Left ventricle myocardium inferior (tissue), 1 donor: ENCODE measurements at places on chromosomes 4 and X. TPM values are rescaled to one million over a fixed set of nuclear protein-coding genes. Genes with fewer than 3 reads are reported as not detected.
A peak's percentile ranks its signal among the peaks of the same experiment; 100 is the strongest.

The GPR82 gene
- total RNA-seq, result 0.19 TPM

- no peak for DNase-seq
Measured at GRCh38 chr4:153788051-153788412, 851 bp downstream of the SFRP2 start.

DNA sequence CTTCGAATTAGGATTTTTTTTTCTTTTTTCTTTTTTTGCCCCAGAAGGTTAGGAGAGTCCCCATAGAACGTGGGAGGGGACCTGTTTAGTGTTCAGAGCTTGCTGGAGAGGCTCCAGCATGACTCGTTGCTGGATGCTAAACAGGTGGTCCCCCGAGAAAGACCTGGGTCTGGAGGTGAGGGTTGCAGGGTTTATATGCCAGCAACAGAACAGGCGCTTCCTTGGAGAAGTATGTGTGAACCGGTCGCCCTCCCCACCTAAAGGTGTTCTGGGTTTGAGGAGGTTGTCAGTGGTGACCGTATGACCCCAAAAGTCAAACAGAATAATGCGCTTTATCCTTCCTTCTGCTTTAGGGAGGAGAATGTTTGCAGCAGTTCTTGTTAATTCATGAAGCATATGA is 52.1 kb upstream of the SHOX start:
- no peak for DNase-seq

The FDCSP gene
- total RNA-seq, result not detected

The GPR34 gene
- 6.2 TPM for total RNA-seq

DNA sequence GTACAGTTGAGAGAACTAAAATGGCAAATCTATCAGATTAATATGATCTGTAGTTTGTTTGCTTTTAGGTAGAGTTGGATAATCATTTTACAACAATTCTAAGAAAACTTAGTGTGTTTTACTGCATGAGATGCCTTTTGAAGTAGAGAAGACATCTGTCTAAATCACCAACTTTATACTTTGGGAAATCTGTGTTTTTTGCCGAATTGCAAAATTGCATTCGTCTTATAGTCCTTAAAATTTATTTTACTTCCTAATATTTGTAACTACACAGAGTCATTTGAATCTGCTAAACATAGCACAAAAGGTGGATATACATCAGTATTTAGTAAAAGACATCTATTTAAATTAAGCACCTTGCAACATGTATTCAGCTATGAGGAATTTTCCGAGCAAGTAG is 100.0 kb downstream of the CCSER1 start:
- no peak for DNase-seq

GRCh38 chrX:1106478-1107210 is 105.8 kb downstream of the CRLF2 start:
- DNase-seq, result no peak

The FRMD7 gene
- 0.14 TPM for total RNA-seq

The DHX15 gene
- total RNA-seq, result 50.7 TPM

The SPIN2A gene
- 0.22 TPM for total RNA-seq

- DNase-seq, result no peak
Measured at GRCh38 chr4:116847616-116848015, 237.8 kb downstream of the TRAM1L1 start.

The EDA gene
- 7.3 TPM for total RNA-seq

- no peak for DNase-seq
Measured at GRCh38 chr4:1996866-1997611, 11.7 kb downstream of the NELFA start.

GRCh38 chrX:45143455-45143854 is 57.2 kb downstream of the DIPK2B start:
- no peak for DNase-seq

The UNC5C gene
- total RNA-seq, result 2.0 TPM

GRCh38 chrX:45632506-45632905 is 431.8 kb upstream of the DIPK2B start:
- no peak for DNase-seq

GRCh38 chr4:84965553-84966381 is 723 bp downstream of the WDFY3 start:
- peak; percentile 48 for DNase-seq

DNA sequence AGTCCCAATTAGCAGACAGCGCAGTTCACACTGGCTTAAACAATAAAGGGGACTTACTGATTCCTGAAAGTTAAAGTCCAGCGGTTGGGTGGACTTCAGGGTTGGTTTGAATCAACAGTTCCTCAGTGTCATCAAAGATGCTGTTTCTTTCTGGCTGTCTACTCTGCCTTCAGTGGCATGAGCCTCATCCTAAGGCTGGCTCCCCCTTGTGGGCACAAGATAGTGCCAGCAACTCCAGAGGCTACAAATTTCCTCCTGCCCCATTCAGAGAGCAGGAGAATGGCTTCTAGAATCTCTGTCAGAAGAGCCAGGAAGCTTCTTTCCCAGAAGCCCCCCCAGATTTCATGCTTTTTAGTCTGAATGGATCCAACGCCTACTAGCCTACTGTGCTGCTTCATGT is 82.4 kb upstream of the MTM1 start:
- DNase-seq, result peak; percentile 22

The FGF2 gene
- 4.1 TPM for total RNA-seq

GRCh38 chr4:42673082-42673425 is 16.1 kb upstream of the ATP8A1 start:
- peak; percentile 28 for DNase-seq

- DNase-seq, result no peak
Measured at GRCh38 chr4:8840006-8840793, 31.4 kb downstream of the HMX1 start.

The NSG1 gene
- total RNA-seq, result 14.3 TPM

DNA sequence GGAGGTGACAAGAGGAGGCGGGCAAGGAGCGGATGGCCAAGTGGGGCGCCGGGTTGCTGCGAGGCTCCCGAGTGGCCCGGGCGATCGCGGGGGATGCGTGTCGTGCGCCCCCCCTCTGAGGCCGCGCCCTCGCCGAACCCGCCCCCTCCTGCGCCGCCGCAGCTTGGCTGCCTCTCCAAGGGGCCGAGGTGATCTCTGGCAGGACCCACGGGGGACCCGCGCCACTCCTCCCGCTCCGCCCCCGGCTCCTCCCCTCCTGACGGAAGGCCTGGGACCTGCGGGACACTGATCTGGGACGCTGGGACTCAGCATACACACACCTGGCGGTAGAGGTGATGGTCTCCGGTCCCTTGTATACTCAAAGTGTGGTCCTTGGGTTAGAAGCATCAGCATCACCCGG is 21.9 kb upstream of the FAM47C start:
- no peak for DNase-seq

DNA sequence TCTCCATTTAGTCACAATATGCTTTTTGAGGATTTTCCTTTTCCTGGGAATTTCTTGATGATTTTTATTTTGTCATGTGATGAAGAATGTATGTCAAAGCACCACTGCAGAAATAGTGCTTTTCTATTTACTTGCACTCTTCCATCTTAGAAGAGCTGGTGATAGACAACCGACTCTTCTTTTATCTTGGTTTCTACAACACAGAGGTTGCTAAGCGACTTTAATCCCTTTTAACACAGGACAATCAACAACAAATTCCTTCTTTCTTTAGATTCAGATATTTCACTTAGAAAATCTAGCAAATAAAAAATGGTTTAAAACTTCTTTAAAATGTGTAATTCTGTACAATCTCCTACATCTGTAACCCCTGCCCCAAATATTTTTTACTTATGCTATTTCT is 34.6 kb downstream of the TET2 start:
- DNase-seq, result no peak

GRCh38 chr4:54937501-54937900 is 187.9 kb downstream of the KDR start:
- DNase-seq, result no peak

The NMU gene
- total RNA-seq, result not detected

GRCh38 chr4:36328130-36328529 is 46.7 kb downstream of the DTHD1 start:
- DNase-seq, result no peak

- no peak for DNase-seq
Measured at GRCh38 chrX:11364835-11365234, 71.6 kb downstream of the AMELX start.

The TAF7L gene
- total RNA-seq, result 0.08 TPM

GRCh38 chr4:21879187-21879586 is 69.4 kb downstream of the KCNIP4 start:
- DNase-seq, result no peak

DNA sequence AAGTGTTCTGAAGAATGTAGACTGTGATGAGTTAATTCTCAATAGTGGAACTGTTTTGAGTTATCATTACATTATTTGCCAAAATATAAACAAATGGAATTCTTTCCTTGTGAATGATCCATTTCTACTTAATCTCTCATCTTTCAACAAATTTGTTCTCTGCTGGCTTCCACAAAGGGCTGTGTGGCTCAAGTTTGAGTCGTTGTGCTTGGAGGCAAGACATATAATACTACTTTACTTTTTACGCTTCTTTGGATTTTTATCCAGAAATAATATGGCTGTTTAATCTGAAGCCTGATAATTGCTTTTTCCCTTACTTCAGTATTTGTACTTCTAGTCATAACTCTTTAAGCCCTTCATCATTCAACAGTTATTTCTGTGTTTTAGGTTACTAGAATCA is 169.5 kb downstream of the ARHGAP10 start:
- DNase-seq, result no peak

The FMR1NB gene
- not detected for total RNA-seq

The SPATA4 gene
- total RNA-seq, result 0.55 TPM

The LRIT3 gene
- not detected for total RNA-seq

The MAPK10 gene
- 4.0 TPM for total RNA-seq

The TMPRSS11B gene
- total RNA-seq, result not detected

The ANKRD50 gene
- total RNA-seq, result 5.5 TPM

The SPANXN5 gene
- not detected for total RNA-seq

- DNase-seq, result no peak
Measured at GRCh38 chr4:54227256-54228055, 1.6 kb upstream of the PDGFRA start.

The MMRN1 gene
- total RNA-seq, result 2.4 TPM

The GUCY1A1 gene
- total RNA-seq, result 43.0 TPM

- DNase-seq, result no peak
Measured at GRCh38 chr4:104493081-104493831, 1.4 kb downstream of the CXXC4 start.

The GAB1 gene
- total RNA-seq, result 87.1 TPM

The IL2 gene
- not detected for total RNA-seq

DNA sequence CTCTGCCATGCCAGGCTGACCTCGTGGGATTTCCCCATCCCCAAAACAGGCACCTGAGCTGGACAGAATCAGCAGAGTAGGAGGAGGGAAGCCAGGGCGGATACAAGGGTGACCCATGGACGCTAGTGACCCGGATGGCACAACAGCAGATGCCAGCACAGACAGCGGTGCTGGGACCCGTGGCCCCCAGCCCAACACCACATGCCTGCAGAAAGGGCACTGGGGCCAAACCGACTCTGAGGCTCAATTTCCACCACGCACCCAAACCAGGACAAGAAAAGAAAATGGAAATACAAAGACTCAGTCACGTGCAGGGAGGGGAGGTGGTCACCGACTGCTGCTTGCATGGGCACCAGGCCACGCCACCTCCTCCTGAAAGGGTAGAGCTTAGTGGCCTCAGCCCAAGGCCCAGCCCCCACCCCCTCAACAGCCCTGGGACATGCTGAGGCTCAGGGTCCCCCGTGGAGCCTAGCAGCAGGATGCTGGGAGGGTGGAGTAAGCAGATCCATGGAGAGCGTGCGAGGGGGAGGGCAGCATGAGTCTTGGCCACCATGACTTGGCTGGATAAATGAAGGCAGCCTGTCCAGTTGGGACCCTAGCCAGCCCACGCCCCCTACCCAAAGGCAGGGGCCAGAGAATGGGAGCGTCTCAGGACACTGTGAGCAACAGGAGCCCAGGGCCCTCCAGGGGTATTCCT is 47.7 kb downstream of the C4orf50 start:
- DNase-seq, result no peak

DNA sequence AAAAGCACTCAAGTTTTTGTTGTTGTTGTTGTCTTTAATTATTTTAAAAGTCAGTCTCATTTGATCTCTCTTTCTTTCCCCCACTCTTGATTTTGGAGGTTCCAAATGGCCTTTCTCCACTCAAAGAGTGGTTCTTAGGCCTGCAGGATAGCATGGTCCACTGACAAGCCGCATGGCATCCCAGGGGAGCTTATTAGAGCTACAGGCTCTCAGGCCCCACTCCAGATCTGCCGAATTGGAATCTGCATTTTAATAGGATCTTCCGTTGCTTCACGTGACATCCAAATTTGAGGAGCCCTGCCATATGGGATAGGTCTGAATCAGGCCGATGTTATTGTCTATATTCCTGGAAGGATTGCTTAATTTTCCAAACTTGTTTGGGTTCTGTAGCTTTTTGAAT is 72.1 kb downstream of the CPE start:
- DNase-seq, result no peak

DNA sequence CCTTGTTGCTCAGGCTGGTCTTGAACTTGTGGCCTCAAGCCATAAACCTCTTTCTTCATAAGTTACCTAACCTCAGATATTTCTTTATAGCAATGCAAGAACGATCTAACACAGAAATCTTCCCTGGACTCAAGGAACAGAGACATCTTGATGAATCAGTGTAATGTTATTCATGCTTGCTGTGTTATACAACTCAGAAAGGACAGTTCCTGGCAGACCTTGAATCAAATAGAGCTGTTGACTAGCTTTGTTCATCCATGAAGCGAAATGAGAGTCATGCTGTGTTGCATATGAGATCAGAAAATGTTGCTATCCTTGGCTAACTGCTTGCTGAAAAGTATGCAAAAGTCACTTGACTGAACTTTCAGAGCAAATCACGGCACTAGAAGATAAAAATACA is 72.6 kb upstream of the ARHGAP24 start:
- no peak for DNase-seq

The SMR3B gene
- total RNA-seq, result not detected

- DNase-seq, result no peak
Measured at GRCh38 chrX:85004255-85004654, 578 bp downstream of the APOOL start.

GRCh38 chrX:39388730-39389129 is 587.5 kb downstream of the MID1IP1 start:
- no peak for DNase-seq

DNA sequence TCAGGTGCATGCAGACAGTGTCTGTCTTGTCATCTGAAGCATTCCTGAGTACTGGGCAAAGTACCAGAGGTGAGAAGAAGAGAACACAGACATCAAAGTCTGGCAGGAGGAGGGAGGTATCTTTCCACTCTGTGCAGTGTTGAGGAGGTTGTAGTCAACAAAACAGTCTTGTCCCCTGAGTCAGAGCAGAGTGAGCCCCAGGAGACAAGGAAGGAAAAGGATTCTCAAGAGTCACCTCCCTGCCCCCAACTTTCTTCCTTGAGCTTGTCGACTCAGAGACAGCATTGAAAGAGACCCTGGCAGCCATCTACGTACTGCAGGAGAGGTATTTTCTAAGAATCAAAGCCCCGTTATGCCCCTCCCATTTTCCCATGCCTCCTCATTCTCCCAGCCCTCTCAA is 4.4 kb upstream of the SRPX start:
- no peak for DNase-seq

- no peak for DNase-seq
Measured at GRCh38 chr4:71694961-71695360, 88.9 kb downstream of the GC start.

- DNase-seq, result no peak
Measured at GRCh38 chrX:127276326-127276725, 456.8 kb downstream of the PRR32 start.

The TEC gene
- 1.9 TPM for total RNA-seq

- DNase-seq, result no peak
Measured at GRCh38 chr4:140103676-140104075, 50.3 kb downstream of the MAML3 start.
